NCI-H1092 (cell line): ENCODE measurements at places on chromosomes 4 and X.
A peak's percentile ranks its signal among the peaks of the same experiment; 100 is the strongest.

- no peak for DNase-seq
These were observed 228.1 kb downstream of the ZNF674 start for GRCh38 chrX:46317163-46317562.

DNA sequence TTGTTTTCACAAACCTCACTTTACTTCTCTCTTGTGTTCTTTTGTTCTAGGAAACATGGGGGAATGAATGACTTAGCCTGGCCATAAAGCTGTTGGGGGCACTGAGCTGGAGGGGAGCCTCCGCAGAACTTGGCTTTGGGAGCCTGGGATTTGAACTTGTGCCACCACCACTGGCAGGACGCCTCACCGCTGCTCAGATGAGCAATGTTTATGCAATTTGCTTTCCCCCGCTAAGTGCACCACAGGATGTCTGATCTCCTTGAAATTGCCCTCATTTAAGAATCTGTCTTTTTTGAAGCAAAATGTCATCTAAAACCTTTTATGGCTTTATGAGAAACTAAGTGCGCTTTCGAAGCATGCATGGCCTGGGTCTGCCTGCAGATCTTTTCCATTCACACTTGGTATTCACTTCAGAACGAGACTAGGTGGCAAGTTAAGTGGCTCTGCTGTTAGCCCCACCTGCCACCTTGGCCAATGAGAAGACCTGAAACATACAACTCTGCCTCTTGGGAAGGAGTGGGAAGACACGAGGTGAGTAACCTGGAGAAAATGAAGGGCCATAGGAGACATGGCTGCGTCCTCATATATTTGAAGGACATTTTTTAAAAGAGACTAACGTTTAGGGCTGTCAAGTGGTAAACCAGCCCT, 119.3 kb downstream of the LDB2 start:
- no peak for DNase-seq

GRCh38 chrX:72351606-72352334, 46.1 kb upstream of the CITED1 start:
- DNase-seq: no peak

- no peak for DNase-seq
These were observed 7.0 kb upstream of the TLR3 start for GRCh38 chr4:186061921-186062320.

DNA sequence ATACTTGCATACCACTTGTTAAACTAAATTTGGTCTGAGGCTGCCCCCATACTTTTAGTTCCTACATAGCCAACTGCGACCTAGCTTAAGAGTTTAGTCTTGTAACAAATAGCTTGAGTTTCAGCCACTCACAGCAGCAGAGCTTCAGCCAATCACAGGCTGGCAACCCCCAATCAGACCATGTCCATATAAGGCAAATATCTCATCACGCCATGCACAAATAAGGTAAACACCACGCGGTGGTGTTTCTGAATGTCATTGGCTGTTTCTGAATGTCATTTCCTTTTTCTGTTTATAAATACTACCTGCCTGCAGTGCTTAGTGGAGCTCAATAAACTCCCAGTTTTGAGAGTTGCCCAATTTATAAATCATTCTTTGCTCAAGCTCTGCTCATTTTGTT, 143.1 kb upstream of the MAD2L1 start:
- no peak for DNase-seq

DNA sequence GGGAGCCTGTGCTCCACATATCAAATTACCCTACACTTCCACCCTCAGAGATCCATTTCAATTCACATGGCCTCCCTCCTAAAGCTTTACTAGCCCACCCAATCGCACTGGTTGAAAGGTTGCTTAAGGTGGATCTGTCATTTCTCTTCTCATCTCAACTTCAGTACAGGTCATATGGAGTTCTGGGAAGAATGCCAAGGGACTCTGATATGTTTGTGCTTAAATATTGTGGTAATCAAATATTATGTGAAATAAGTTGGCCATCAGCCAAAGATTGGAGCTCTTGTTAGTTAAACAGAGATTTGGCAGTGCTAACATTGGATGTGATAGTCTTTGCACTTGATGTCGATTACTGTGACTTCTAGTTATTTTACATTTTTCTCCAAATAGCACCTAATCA, 20.5 kb downstream of the SEPTIN6 start:
- DNase-seq: peak; percentile 98

- DNase-seq: no peak
These were observed 266.7 kb upstream of the MAGEB2 start for GRCh38 chrX:29948653-29949052.
